ENCODE measurements at places on chromosomes 1 and 21.
A peak's percentile ranks its signal among the peaks of the same experiment; 100 is the strongest.

GRCh38 chr1:193103759-193104501, 1.3 kb downstream of the GLRX2 start:
- DNase-seq = no peak

DNA sequence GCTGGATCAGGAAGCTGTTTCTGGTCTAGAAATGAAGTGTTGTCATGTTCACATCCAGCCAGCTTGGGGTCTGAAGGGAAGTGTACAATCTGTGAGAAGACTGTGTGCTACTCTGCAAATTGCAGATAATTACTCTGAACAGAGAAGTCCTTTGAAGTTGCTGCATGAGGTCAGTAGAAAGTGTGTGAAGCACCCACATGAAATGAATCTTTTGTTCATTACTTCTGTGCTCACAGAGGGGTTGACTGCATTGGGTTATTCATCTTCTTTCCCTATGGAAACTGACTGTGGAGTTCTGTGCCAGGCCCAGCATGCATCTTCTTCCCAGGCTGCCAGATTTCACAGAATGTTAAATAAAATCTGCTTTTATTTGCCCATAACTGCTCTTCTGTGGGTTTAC, 47.1 kb downstream of the CTH start:
- no peak for DNase-seq

DNA sequence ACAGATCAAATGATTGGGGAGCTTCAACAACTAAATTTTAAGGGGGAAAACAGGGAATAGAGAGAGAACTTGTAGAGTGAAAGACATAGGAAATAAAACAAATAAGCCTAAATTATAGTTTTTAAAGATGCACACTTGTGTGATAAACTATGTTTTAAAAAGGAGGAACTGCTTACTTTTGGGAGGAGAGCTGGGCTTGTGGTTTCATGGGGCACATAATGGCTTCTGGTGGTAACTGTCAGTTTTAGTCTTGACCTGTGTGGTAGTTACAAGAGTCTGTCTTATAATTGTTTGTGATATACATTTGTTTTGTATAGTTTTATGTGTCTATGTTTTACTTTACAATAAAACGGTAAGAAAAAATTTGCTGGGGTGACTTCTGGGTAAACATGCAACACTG, 165.3 kb downstream of the COL24A1 start:
- DNase-seq = no peak

DNA sequence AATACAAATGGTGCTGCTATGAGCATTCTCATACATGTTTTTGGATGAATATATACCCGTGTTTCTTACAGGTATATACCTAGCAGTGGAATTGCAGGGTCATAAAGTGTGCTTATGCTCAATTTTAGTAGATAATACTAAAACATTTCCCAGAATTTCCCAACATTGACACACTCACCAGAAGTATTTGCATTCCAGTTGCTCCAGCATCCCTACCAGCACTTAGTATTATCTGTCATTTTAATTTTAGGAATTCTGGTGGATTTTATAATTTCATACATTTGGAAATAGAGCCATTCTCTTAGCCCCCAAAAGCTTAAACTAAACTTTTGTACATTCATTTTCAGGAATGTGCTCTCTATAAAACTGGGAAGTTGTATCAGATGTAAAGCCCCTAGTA, 67.4 kb upstream of the ZNF326 start:
- DNase-seq = no peak

GRCh38 chr1:88552226-88552625, 131.8 kb upstream of the PKN2 start:
- no peak for DNase-seq

- DNase-seq = no peak
Observed at GRCh38 chr1:231584117-231584516, 42.5 kb upstream of the DISC1 start.

- no peak for DNase-seq
Observed at GRCh38 chr1:86773341-86774288, 69.2 kb downstream of the SH3GLB1 start.

GRCh38 chr21:42417533-42417932, 13.8 kb downstream of the UBASH3A start:
- no peak for DNase-seq

- no peak for DNase-seq
Observed at GRCh38 chr1:8970870-8971337, 25.2 kb downstream of the CA6 start.

DNA sequence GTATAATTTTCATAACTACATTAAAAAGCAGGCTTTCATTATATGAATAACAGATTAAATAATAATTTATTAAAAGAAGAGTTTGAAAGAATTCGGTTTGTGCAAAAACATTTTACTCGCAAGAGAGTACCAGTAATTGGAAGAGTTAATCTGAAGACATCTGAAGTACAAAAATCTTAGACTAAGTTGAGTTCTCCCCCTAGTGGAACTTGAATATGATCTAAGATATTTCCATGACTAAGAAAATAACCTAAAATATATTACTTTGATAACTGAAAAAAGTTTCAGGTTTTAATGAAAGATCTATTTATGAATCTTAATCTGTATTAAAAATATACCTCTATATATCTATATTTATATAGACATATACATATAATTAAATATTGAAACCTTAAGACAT, 112.5 kb upstream of the GFI1 start:
- DNase-seq = no peak

- no peak for DNase-seq
Observed at GRCh38 chr1:25712299-25712970, 87.6 kb upstream of the SELENON start.

GRCh38 chr1:16144325-16145029, 11.4 kb downstream of the EPHA2 start:
- DNase-seq = no peak

GRCh38 chr1:51963592-51964308, 26.8 kb downstream of the RAB3B start:
- DNase-seq = no peak

GRCh38 chr1:232247669-232248068, 382.3 kb downstream of the SIPA1L2 start:
- no peak for DNase-seq

GRCh38 chr1:78672428-78672827, 22.8 kb downstream of the IFI44 start:
- no peak for DNase-seq

DNA sequence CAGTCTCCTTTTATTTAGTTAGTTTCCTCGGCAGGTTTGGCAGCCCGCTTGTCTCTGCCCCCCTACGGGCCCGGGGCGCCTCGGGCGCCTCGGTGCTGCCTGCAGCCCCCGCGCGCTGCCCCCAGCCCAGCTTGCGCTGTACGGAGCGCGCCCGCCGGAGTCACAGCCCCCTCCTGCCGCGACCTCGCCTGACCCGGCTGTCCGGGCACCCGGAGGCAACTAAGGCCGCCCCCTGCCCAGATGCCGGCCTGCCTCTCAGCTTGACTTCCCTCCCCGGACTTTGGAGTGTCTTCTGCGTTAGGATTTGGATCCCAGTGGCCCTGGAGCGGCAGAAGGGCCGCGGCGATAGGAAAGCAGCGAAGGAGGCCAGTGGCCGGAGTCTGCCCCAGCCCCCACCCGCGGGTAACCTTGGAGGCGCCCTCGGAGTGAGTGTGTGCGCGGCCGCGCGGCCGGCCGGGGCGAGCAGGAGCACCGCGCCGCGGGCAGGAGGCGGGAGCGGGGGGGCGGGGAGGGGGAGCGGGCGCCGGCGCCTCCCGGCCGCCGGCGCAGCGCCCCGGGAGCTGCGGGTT, 7.6 kb downstream of the CDKN2C start:
- no peak for DNase-seq

DNA sequence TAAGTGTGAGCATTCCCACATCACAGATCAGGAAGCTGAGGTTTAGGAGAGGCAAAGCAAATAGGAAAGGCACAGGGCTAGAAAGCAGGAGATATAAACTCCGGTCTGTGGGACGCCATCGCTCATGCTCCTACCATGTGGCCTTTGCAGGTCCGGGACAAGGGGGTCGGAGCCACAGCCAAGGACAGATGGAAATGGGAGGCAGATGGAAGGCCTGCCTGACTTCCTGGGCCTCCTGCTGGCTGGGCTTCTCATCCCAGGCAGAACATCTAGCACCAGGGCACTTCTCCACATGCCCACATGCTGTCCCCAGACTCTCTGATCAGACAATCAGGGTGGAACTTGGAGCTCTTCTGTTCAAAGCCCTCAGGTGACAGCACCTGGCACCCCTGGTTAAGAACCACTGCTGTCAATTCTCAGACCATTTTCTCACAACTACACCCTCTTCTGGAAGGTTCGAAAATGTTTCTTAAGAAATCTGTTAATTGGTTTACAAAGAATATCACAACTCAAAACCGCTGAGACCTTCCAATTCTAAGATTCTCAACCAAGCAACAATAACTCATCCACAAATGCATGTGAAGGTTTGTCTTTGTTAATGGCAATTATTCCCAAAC, 173.3 kb upstream of the EDN2 start:
- DNase-seq = no peak

- peak; percentile 53 for DNase-seq
Observed at GRCh38 chr1:18875107-18875795, 15.8 kb upstream of the TAS1R2 start.

DNA sequence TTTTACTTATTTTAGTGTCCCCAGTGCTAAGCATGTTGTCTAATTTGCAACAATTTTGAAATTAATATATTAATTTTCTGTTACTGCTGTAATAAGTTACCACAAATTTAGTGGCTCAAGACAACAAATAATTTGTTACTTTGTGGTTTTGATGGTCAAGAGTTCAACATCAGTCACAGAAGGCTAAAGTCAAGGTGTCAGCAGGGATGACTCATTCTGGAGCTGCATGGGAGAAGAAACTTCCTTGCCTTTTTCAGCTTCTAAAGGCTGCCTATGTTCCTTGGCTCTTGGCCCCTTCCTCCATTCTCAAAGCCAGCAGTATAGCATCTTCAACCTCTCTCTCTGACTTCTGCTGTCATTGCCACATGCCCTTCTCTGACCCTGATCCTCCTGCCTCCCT, 271.8 kb downstream of the HLX start:
- no peak for DNase-seq

GRCh38 chr21:25717491-25718147, 17.1 kb downstream of the ATP5PF start:
- no peak for DNase-seq

DNA sequence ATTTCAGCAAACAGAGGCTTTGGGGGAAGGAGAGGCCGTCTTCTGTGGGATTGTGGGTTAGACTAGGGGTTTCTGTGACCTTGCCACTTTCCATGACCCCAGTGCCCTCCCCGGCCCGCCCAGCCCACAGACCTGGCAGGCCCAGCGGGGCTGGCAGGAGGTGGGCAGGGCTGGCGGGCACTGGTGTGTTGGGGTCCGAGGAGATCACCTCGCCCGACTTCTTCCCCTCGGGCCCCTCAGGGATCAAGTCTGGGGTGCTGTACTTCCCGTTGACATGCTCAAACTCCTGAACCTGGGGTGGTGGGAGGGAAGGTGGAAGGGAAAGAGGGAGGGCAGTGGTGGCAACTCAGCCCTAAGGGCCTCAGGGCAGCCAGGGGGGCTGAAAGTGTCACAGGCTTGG, 56.3 kb downstream of the CHD5 start:
- no peak for DNase-seq

GRCh38 chr1:12760256-12760795, 13.2 kb upstream of the PRAMEF12 start:
- DNase-seq = no peak

GRCh38 chr1:104132382-104132973, 382.8 kb downstream of the AMY1C start:
- no peak for DNase-seq

GRCh38 chr21:33396436-33396835, 6.8 kb upstream of the IFNGR2 start:
- DNase-seq = no peak

DNA sequence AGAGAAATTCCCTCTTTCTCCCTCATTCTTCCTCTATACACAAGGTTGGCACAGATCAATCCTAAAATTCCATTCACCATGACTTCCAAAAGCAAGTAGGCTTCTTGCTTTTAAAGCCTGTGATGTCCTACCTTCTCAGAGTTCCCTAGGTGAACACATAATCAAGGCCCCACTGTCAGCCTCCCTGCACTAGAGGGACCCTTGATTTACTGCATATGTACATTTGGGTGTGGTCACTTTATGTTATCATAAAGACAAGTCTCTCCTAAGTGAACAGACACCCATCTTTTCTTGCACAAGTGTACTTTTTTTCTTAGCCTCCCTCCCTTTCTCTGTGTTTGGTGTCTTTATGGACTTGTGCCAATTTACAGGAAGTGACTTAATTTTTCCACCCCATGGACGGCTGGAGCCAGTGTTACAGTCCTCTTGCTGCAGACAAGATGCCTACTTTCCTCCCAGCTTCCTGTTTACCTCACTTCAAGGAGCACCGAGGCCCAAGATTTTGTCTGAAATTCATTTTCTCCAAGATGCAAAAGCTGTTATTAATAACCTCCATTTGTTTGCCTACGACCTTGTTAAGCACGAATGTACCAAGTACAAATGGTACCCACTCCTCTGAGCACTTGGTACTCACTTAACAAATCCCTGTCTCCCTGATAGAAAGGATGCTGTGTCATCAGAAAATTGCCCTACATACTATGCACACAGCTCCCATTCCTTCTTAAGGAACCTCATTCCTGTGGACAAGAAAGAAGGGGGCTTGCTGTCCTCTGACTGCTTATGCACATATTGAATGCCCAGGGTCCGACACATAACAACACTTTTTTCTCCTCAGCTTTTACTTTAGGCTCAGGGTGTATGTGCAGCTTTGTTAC, 82.8 kb upstream of the SLC44A3 start:
- no peak for DNase-seq

GRCh38 chr1:216020743-216021345, 402.4 kb downstream of the USH2A start:
- DNase-seq = no peak

GRCh38 chr21:33522297-33522952, 19.5 kb downstream of the GART start:
- no peak for DNase-seq

- no peak for DNase-seq
Observed at GRCh38 chr1:9590201-9590600, 1.5 kb downstream of the TMEM201 start.

- no peak for DNase-seq
Observed at GRCh38 chr1:212684076-212684475, 15.6 kb downstream of the BATF3 start.

DNA sequence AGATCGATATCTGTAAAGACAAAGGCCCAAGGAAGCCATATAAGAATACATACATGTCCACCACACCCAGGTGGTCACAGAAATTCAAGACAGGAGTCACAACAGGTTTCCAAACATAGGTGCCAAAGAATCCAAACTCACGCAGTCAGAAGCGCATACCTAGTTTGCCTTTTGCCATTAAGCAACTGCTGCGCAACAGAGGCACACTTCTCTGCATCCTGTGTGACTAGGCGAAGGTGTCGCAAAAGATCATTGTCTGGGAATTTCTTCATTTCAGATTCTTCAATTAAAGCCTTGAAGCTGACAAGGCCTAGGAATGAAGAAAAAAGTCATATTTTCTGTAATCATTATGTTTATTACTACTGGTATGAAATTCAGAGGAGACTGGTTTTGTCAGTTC, 32.2 kb upstream of the SYT2 start:
- DNase-seq = no peak

GRCh38 chr1:18635891-18636595, 5.4 kb downstream of the PAX7 start:
- no peak for DNase-seq

GRCh38 chr1:108043707-108044106, 78.7 kb upstream of the VAV3 start:
- no peak for DNase-seq

- no peak for DNase-seq
Observed at GRCh38 chr1:56939209-56939608, 26.6 kb downstream of the C8B start.

- no peak for DNase-seq
Observed at GRCh38 chr1:22625262-22625925, 11.0 kb upstream of the C1QA start.

Data from activated CD4-positive, alpha-beta T cell treated with anti-CD3 and anti-CD28 coated beads, Interleukin-2, amount 50 U/mL, for 4 hours (primary cell).